ENCODE measurements at places on chromosomes 3 and 15.

DNA sequence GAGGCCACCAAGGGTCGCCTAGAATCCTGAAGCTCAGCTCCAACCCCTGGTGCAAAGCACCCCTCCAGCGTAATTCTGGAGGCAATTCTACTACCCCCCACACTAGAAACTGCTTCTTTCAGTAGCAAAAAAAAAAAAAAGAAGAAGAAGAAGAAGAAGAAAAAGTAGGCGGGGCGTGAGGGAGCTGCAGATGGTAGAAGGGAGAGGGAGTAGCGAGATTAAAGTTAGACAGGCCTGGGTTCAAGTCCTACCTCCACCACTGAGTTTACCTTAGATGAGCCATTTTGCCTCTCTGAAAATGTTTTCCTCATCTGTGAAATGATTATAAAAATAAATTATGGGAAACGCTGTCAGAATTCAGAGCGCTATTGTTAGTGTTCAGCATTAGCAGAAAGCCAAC lies 913 bp downstream of the FAM174B start:
- ATAC-seq: no peak

GRCh38 chr3:100149130-100149529 lies 34.8 kb upstream of the FILIP1L start:
- ATAC-seq: no peak

- ATAC-seq: no peak
These were observed 59.1 kb upstream of the FRMD4B start for GRCh38 chr3:69445024-69445423.

DNA sequence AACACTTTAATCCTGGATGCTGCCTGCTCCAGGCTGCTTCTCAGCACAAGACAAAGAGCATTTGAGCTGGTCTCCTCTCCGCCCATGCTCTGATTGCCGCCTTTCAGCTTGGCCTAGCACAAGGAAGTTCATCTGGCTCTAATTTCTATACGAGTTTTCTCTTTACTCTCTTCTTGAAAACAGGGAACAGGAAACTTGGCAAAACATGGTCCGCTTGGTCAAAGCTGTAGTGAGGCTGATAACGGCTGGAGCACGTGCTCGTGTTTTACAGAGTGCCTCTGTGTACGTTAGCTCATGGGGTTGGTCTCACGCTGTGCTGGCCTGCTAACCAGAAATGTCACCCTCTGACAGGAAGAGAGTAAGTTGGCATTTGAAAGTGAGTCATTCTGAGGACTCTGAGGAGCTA lies 19.2 kb downstream of the RARRES1 start:
- no peak for ATAC-seq

DNA sequence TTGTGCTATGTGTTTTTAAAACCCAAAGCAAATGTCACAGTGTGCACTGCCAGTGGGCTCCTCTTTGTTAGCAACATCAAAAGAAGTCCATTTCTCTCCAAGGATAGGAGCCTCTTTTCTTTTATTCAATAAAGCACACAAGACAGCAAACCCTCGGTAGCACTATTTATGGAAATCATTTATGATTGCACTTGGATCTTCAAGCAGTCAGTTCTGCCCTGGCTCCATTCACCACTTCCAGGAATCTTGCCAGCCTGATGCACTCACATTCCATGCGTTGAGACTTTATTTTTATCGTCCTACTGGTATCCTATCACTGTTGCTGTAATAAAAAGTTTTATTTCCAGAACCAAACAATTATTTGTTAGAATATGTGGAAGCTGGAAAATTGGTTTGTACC lies 412.1 kb downstream of the TBL1XR1 start:
- no peak for ATAC-seq

DNA sequence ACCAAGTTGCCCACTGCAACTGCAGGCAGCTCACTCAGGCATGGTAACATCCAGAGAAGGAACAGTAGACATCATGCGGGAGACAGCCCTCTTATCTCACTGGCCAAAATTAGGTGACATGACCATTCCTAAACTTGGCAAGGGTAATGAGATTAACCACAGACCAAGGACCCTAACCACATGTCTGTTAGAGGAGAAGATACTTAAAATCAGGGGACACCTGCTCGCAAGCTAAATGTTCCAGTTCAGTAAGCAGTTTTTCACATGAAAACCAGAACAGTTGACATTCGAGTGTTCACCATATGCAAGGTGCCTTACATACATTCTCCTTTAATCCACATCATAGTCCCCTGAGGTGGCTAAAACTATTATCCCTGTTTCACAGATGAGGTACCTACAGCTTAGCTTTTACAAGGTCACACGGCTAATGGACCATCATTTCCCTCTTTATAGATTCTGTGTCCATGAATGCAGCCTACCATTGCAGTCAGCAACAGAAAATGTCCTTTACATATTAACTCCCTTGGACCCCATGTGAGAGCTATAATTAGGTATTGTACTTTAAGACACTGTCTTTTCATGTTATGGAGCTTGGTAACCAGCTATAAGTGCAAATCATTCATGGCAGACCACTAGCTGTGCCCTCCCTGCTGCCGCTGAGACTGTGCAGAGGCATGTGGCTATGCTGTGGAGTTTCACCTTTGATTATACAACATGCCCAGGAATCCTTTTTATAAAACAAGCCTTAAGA lies 154.1 kb downstream of the LIPC start:
- ATAC-seq: no peak

Measured in activated CD4-positive, CD25-positive, alpha-beta regulatory T cell treated with anti-CD3 and anti-CD28 coated beads, Interleukin-2, amount 50 U/mL, for 24 hours (primary cell).